ENCODE measurements at places on chromosomes 11 and 22. TPM values are rescaled to one million over a fixed set of nuclear protein-coding genes. Genes with fewer than 3 reads are reported as not detected.

SORL1 gene
- polyA plus RNA-seq: 6.5 TPM

PRCP gene
- 13.3 TPM for polyA plus RNA-seq

P2RX3 gene
- polyA plus RNA-seq: not detected

NELL1 gene
- 70.4 TPM for polyA plus RNA-seq

PNPLA3 gene
- polyA plus RNA-seq: 4.5 TPM

PLEKHA7 gene
- polyA plus RNA-seq: 60.7 TPM

P2RY6 gene
- polyA plus RNA-seq: not detected

ANKRD42 gene
- 11.5 TPM for polyA plus RNA-seq

All from neural cell (in vitro differentiated cells).